Brain (organoid and tissue), 16 donors: ENCODE measurements at places on chromosomes 3 and 15.

GRCh38 chr3:159830523-159831154 lies 158.0 kb upstream of the IL12A start:
- no peak for DNase-seq

DNA sequence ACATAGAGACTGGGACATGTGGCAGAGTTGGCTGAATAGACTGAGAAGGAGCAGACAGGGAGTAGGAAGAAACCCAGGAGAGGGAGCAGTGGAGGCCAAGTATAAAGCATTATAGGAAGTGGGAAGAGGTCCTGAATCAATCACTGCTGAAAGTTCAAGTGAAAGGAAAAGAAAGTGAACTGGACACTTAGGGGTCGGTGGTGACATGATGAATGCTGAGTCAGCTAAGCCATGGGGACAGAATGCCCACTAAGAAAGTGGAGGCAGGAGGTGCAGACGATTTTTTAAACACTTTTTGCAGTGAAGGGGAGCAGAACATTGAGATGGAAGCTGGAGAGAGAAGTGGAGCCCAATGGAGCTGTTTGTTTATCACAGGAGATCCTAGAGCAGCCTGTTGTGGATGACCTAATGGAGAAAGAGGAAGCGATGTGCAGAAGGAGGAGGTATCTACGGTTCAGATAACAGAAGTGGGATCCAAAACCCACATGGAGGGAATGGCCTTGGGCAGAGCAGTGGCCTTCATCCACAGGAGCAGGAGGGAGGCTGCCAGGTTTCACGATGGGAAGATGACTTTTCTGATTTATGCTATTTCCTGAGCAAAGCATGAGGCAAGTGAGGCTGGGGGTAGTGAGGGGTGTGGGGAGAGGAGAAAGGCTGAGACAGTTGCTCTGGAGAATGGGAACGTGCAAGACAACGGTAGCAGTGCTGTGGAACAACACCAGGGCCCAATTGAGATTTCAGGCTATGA lies 208.2 kb downstream of the RPLP1 start:
- no peak for DNase-seq

- DNase-seq, result no peak
Observed at GRCh38 chr15:99340347-99340746, 89.1 kb downstream of the LRRC28 start.

DNA sequence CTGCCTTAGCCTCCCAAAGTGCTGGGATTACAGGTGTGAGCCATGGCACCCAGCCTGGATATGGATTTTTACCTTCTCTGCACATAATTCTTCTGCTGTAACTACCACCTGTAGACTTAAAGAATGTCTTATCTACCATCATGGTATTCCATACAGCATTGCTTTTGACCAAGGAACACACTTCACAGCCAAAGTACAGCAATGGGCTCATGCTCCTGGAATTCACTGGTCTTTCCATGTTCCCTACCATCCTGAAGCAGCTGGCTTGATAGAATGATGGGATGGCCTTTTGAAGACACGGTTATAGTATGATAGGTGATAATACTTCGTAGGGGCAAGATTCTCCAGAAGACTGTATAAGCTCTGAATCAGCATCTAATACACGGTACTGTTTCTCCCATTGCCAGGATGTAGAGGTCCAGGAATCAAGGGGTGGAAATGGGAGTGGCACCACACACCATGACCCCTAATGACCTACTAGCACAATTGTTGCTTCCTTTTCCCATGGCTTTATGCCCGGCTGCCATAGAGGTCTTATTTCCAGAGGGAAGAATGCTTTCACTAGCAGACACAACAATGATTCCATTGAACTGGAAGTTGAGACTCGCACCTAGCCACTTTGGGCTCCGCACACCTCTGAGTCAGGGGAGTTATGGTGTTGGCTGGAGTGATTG lies 60.9 kb upstream of the CDV3 start:
- DNase-seq, result no peak

DNA sequence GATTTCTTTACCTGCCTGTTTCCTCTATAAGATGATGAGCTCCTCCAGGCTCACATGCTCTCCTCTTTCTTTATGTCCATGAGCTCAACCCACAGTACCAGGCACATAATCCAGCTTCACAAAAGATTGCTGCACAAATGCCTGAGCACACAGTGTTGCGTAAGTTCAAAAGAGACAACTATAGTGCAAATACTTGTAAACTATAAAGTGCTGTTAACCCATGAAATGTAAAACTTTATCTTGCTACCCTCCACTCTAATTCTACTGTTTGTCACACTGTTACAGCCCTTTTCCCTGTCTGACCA lies 101.0 kb upstream of the LPP start:
- no peak for DNase-seq

- DNase-seq, result no peak
Observed at GRCh38 chr3:109149078-109149477, 12.6 kb downstream of the C3orf85 start.

- DNase-seq, result no peak
Observed at GRCh38 chr3:72899349-72899765, 11.5 kb downstream of the GXYLT2 start.

GRCh38 chr15:82995938-82996337 lies 9.9 kb downstream of the RAMAC start:
- DNase-seq, result no peak

GRCh38 chr3:90007778-90008499 lies 900.5 kb downstream of the EPHA3 start:
- peak; percentile 39 for DNase-seq

- DNase-seq, result no peak
Observed at GRCh38 chr3:8307545-8308110, 194.0 kb upstream of the LMCD1 start.

- DNase-seq, result peak; percentile 42
Observed at GRCh38 chr3:133955892-133956291, 60.2 kb upstream of the RAB6B start.

DNA sequence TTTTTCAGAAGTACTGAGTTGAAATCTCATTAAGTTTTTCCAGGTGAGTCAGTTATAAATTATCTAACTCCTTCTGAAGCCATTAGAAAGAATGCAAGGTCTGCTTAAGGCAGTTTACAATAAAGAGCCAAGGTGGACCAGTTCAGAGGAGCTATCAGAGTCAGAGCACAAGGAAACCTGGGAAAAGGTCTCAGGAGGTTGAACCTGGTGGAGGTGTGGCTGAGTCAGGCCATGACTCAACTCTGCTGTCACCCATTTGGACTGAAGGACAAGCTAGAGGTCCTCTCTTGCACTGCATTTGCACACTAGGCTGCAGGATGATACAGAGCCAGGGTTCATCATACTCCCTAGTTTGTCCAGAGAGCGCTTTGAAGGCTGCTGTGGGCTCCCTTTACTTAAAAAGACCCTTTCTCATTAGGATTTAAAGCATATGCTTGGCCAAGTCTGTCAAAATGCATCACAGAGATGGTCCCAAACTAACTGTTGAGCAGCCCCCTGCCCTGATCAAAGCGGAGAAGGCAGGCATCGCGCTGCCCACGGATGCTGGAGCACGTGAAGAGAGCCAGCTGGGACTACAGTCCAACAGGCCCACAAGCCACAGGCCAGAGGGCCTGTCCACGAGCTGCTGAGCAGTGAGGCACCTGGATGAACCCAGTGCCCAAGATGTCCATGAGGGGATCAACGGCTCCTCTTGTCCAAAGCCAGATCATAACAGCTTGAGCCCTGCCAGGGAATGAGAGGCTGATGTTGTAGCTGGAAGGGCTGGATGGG lies 26.0 kb upstream of the MRPS22 start:
- no peak for DNase-seq

DNA sequence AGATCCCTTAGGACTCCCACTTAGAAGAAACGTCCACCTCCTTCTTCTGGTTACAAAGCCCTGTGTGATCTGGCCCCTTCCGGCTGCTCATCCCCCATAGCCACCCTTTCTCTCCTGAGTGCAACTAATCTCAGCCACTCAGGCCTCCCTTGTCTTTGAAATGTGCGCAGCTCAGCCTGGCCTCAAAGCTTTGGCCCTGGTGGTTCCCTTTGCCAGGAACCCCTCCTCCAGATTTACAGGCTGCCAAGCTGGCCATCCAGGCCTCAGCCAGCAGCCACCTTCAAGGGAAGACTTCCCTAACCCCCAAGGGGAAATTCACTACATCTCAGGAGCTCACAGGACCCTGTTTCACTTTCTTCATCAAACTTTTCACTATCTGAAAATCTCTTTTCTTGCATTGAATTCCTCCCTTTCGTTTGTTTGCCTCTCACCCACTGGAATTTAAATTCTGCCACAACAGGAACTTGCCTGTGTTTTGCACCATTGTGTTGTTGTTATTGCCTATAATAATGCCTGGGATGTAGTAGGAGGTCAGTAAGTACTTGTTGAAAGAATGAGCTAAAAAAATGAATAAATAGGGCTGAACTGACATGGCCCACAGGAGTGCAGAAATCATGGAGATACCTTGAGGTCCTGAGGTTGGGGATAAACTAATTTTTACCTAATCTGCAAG lies 109.5 kb upstream of the PFN2 start:
- peak; percentile 36 for DNase-seq

DNA sequence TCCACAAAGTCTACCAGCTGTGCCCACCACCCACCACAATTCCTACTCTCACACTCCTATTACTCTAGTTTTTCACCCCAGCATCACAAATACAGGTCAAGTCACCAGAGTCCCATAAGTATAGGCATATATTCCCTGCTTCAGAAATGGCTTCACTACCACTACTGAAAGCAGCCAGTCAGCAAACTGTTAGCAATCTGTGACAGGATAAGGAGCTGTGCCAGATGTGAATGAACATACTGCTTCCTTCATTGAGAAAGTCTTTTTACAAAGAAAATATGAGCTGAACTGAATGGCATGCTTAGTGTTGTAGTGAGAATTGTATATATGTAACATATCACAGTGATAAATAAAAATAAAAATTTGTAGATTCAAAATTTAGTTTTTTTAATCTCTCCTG lies 76.8 kb downstream of the C3orf85 start:
- peak; percentile 64 for DNase-seq

- no peak for DNase-seq
Observed at GRCh38 chr3:149581248-149581647, 76.6 kb downstream of the WWTR1 start.

- DNase-seq, result peak; percentile 92
Observed at GRCh38 chr3:35785234-35785888, 146.0 kb downstream of the ARPP21 start.

DNA sequence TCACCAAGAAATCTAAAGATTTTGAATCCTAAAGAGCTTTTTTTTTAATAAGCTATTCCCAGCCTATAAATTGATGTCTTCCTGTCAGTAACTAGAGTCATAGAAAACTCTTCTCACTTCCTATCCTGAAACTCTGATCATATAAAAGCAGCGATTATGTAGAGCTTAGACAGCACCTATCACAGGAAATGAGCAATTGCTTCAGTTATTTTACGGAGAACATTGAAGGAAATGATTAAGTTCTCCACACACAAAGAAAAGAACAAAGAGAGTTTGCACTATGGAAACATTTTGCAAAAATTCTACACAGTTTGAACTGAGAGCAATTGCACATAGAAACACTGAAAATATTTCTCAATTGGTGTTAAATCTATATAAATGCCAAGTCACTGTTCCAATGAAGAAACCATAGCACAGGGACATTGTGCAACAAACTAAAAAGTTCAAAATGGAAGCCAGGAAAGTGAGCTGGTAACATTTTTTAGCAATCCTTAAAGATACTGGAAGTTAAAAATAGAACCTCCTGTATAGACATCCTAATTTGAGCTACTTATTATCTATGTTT lies 291.5 kb upstream of the ARHGEF26 start:
- no peak for DNase-seq

DNA sequence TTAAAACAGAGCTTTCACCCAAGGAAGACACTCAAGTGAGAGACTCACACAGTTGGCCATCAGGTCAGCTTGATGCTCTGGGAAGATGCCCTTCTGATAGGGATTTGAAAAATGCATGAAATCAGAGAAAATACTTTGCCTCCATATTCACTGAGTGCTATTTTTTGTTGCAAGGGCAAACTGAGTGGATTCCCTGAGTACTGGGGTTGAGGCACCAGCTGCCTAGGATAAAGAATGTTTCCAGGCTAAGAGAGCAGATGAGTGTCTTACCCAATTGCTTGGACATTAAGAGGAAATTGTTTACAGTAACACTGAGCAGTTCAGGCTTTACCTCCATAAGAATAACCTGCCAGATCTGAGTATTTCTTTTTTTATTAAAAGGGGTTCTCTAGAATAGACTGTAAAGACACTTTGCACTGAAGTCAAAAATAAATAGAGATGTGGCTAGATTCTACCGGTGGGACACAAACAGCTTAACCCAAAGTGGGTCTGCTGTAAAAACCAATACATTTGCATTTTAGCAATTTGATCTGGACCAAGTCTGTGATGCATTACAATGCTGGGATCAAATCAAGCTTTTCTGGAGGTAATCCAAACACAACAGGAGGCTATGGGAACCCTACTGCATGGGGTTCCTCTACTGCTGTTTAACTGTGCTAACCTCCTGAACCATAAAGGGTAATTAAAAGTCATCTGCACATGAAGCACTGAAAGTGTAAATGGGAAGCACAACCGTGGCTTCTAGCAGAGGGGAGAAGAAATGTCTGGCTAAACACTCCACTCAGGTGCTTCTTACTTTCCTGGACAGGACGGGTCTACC lies 238.8 kb upstream of the WNT5A start:
- DNase-seq, result no peak

GRCh38 chr15:78415284-78415683 lies 22.7 kb upstream of the IREB2 start:
- DNase-seq, result peak; percentile 75

DNA sequence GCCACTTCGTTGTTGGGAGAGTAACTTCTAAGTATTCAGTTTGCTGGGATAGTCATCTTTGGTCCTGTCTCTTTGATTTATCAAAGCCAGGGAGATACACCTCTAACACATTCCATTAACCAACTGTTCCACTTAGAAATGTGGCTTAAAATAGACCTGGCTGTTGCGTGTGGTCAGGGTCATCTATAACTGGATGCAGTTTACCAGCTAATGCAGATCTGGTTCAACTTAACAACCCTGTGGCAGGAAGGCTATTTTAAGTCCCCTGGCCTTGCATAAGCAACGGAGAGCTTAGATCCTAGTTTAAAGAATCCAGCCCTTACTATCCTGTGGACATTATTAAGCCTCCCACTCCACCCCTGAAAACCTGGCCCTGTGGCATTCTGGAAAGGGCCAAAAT lies 28.1 kb upstream of the CAPN3 start:
- DNase-seq, result no peak

DNA sequence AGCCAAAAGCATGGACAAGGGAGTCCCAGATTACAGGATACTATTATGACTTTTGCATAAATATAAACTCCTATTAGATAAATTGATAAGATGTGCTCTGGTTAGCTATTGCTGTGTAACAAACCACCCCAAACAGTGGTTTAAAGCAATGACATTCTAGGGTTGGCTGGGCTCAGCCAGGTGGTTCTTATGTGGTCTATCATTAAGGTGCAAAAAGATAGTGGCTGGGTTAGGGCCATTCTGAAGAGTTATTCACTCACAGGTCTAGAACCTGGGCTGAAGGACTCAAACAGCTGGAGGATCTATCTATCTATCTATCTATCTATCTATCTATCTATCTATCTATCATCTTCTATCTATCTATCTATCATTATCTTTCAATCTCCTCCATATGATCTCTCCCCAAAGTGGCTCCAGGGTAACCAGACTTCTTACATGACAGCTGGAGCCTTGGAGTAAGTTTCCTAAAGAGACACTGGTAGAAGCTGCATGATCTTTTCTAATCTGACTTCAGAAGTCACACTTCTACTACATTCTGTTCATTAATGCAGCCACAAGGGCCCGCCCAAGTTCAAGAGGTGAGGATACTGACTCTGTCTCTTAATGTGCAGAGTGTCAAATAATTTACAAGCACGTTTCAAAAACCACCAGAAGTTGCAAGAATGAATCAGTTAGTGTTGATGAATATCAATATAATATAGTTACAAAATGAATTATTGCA lies 74.9 kb upstream of the XCR1 start:
- no peak for DNase-seq

GRCh38 chr3:109943181-109943580 lies 605.8 kb upstream of the DPPA4 start:
- no peak for DNase-seq

- DNase-seq, result peak; percentile 27
Observed at GRCh38 chr15:75508840-75509532, 57.5 kb upstream of the SIN3A start.
